ENCODE measurements at places on chromosomes 3 and 15. TPM values are rescaled to one million over a fixed set of nuclear protein-coding genes. Genes with fewer than 3 reads are reported as not detected.

The FANCD2OS gene
- total RNA-seq = not detected

The PAQR9 gene
- not detected for total RNA-seq

The CYFIP1 gene
- total RNA-seq = 23.1 TPM

The CCR8 gene
- total RNA-seq = 7.6 TPM

The EXD1 gene
- total RNA-seq = not detected

DNA sequence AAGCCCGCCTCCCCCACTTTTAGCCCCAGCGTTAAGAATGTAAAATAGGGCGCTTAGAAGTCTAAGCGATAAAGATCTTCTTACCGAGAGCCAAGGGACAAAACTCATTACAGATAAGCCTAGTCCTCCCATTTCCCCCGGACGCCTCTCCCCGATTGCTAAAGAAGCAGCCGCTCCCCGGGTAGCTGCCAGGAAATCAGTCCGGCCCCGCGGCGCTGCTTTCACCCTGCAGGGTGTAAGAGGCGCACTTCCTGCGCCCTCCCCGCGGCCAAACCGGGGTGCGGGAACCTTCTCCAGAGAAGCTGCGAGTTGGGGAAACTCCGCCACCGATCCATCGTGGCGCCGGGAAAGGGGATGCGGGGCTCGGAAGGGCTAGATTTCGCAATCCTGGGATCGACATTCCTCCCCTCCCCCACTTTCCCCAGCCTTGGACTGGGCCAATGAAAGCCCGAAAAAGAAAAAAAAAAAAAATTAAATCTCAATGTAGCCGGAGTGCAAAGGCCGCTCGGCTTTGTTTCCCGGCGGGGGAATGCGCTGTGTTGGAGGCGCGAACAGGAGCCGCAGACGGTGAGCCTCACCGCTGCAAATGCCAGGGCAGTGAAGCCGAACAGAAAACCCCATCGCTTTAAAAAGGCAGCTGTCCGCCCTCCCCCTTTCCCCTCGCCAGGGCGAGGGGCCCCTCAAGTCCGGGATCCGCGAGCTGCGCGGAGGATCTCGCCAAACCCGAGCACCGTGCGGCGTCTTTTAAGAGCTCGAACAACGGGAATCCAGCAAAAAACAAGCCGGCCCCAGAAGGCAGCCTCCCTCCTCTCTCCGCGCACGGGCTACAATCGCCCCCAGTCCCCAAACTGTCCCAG is 626 bp upstream of the PTPRG start:
- H3K27ac ChIP-seq = no peak overlapping the region
- peaks cover 12% of the 10 kb centered on the region for H3K4me1 ChIP-seq
- H3K4me3 ChIP-seq = peak overlapping the region; percentile 70
- H3K36me3 ChIP-seq = peaks cover 3% of the 10 kb centered on the region
- DNase-seq = peak; percentile 51
- H3K27me3 ChIP-seq = peaks cover 51% of the 10 kb centered on the region

DNA sequence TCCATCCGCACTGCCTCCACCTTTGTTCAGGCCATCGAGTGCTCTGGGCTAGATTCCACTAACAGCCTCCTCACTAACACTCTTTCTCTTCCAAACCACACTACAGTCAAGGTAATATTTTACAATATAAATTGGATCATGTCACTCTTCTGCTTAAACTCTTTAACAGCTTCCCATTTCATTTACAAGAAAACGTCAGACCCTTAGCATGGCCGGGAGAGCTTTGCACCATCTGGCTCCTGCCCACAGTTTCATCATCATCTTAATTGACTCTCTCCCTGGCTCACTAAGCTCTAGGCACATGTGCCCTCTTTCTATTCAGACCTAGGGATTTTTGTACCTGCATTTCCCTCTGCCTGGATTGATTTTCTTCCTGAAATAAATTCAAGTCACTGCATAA is 354.7 kb downstream of the FGF12 start:
- no peaks in the 10 kb centered on the region for H3K4me1 ChIP-seq
- no peaks in the 10 kb centered on the region for H3K36me3 ChIP-seq
- H3K4me3 ChIP-seq = no peak overlapping the region
- no peaks in the 10 kb centered on the region for H3K27me3 ChIP-seq

The CAMKV gene
- total RNA-seq = not detected

GRCh38 chr15:78570710-78571109 is 5.4 kb downstream of the CHRNA5 start:
- no peaks in the 10 kb centered on the region for H3K36me3 ChIP-seq
- no peak for DNase-seq
- peaks cover 15% of the 10 kb centered on the region for H3K4me1 ChIP-seq
- H3K27me3 ChIP-seq = peaks cover 16% of the 10 kb centered on the region
- no peak overlapping the region for H3K4me3 ChIP-seq

DNA sequence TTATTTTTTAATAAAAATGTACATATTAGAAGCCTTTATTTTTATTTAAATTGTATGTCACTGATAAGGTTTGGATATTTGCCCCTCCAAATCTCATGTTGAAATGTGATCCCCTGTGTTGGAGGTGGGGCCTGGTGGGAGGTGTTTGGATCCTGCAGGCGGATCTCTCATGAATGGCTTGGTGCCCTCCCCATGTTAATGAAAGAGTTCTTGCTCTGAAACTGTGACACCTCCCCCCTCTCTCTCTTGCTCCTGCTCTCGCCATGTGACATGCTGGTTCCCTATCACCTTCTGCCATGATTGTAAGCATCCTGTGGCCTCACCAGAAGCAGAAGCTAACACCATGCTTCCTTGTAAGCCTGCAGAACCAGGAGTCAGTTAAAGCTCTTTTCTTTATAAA is 13.0 kb downstream of the AGTR1 start:
- no peak for DNase-seq
- H3K4me3 ChIP-seq = no peak overlapping the region
- no peaks in the 10 kb centered on the region for H3K4me1 ChIP-seq
- no peaks in the 10 kb centered on the region for H3K36me3 ChIP-seq
- H3K27ac ChIP-seq = no peak overlapping the region

DNA sequence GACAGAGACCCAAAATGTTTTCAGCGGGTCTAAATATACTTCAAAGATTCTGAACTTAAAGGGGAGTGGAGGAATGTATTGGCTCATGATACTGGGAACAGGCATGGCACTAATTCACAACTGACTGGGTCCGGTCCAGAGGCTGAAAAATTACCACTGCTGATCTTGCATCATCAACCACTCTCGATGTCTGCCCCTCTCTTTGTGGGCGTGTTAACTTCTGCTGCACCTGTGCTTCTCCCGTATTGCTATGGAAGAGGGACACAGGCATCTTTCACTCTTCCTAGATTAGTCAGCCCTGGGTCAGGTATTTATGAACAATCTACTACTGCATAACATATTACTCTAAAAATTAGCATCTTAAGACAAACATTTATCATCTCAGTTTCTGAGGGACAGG is 33.2 kb downstream of the HHLA2 start:
- H3K27me3 ChIP-seq = no peaks in the 10 kb centered on the region
- peaks cover 40% of the 10 kb centered on the region for H3K36me3 ChIP-seq
- peak overlapping the region; percentile 53 for H3K27ac ChIP-seq
- DNase-seq = no peak
- no peak overlapping the region for H3K4me3 ChIP-seq

The IL17RB gene
- 60.7 TPM for total RNA-seq

The FEZF2 gene
- total RNA-seq = not detected

The B3GNT5 gene
- 0.60 TPM for total RNA-seq

- no peak overlapping the region for H3K4me3 ChIP-seq
- peaks cover 4% of the 10 kb centered on the region for H3K27me3 ChIP-seq
- H3K27ac ChIP-seq = no peak overlapping the region
- H3K4me1 ChIP-seq = no peaks in the 10 kb centered on the region
- DNase-seq = no peak
Observed at GRCh38 chr3:59510576-59510975, 460.8 kb upstream of the CFAP20DC start.

DNA sequence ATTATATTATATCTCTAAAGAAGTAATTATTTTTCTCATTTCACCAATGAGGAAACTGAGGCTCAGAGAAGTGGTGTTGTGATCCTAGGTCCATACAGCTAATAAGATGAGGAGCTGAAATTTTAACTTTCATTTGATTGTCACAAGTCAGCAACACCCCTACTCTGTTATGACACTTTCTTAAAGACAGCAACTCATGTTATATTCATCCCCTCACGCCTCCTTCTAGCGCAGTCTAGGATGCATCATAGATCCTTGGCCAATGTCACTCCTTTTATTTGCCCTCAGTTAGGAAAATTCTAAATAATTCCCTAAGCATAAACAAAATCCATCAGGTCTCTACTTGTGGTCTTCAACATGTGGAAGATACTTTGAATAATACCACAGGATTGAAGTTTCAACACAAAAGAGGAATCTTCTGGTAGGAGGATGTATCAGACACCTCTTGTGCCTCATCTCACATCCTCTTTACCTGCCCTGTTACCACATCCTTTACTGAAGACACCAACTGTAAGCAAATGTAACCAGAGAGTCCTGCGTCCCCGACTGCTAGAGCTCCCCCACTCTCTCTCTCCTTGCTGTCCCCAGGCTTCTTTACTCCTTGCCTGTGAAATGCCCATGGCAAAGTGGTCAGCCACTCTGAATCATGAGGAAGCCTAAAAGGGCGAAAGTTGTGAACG is 53.7 kb downstream of the TRIM42 start:
- no peak for DNase-seq
- H3K27me3 ChIP-seq = peaks cover 2% of the 10 kb centered on the region
- no peaks in the 10 kb centered on the region for H3K36me3 ChIP-seq
- H3K4me3 ChIP-seq = no peak overlapping the region
- no peaks in the 10 kb centered on the region for H3K4me1 ChIP-seq
- no peak overlapping the region for H3K27ac ChIP-seq

The ZKSCAN7 gene
- 0.98 TPM for total RNA-seq

GRCh38 chr3:70519026-70519425 is 206.6 kb upstream of the MDFIC2 start:
- H3K36me3 ChIP-seq = no peaks in the 10 kb centered on the region
- H3K27ac ChIP-seq = no peak overlapping the region
- no peak for DNase-seq
- H3K4me1 ChIP-seq = no peaks in the 10 kb centered on the region
- peaks cover 15% of the 10 kb centered on the region for H3K27me3 ChIP-seq
- H3K4me3 ChIP-seq = no peak overlapping the region

GRCh38 chr15:86611417-86612040 is 531.9 kb downstream of the AGBL1 start:
- H3K4me3 ChIP-seq = no peak overlapping the region
- peaks cover 9% of the 10 kb centered on the region for H3K27me3 ChIP-seq
- peak overlapping the region; percentile 71 for H3K27ac ChIP-seq
- H3K36me3 ChIP-seq = peaks cover 9% of the 10 kb centered on the region
- peak; percentile 47 for DNase-seq

GRCh38 chr3:74614107-74614967 is at the start of gene CNTN3:
Gene CNTN3, minus strand, starts transcription at chr3:74614659. Its CDS starts 93,547 bp downstream, at chr3:74521112.
- H3K27me3 ChIP-seq = peaks cover 10% of the 10 kb centered on the region
- H3K4me1 ChIP-seq = no peaks in the 10 kb centered on the region
- H3K36me3 ChIP-seq = no peaks in the 10 kb centered on the region
- no peak for DNase-seq
- no peak within 1 kb of the TSS for H3K27ac ChIP-seq

DNA sequence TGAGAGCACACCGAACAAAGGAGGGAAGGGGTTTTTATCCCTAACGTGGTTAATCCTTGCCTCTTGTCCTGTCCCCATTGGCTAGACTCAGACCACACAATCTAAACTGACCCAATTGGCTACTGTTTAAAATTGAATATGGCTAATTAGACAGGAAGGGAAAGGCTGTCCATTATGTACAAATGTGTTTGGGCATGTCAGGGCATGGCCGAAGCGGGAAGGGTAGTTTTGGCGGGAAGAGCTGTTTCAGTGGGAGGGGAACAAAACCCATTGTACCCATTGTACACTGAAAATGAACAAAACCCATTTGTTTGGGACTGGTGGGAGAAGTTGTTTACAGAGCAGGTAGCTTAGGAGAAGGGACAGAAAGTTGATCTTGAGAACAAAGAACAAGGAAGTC is 330.9 kb upstream of the POU1F1 start:
- no peaks in the 10 kb centered on the region for H3K36me3 ChIP-seq
- H3K4me1 ChIP-seq = no peaks in the 10 kb centered on the region
- no peak overlapping the region for H3K27ac ChIP-seq

GRCh38 chr15:100048736-100049135 is 293.0 kb downstream of the ADAMTS17 start:
- no peak for DNase-seq
- H3K4me1 ChIP-seq = peaks cover 4% of the 10 kb centered on the region
- H3K4me3 ChIP-seq = no peak overlapping the region
- H3K36me3 ChIP-seq = no peaks in the 10 kb centered on the region
- no peaks in the 10 kb centered on the region for H3K27me3 ChIP-seq

DNA sequence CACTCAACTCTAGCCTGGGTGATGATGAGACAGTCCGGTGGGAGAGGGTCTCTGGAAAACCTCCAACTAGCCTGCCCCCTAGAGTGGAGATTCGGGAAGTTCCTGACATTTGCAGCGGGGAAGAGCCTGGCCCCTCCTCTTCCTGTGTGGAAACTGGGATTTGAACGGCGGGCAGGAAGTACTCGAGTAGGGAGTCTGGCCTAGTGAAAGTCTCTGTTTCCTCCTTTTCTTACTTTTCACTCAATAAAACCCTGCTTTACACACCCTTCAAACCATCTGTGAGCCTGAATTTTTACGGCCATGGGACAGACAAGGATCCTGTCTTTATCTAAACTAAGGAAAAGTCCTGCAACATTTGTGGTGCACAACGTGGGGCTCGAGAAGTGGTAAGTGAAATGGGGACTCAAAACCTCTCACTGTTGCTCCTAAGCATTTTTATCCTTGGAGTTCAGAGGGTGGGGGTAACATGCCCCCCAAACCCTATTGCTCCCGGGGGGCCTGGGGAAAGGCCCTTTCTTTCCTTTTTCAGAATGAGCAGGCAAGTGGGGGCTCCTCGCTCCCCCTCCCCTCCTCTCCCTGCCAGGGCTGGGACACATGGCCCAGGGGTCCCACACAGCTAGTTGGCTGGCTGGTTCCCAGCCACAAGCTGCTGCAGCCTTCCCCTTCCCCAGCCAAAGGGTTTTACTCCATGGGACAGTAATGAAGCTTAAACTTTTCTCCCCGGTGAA is 224.7 kb upstream of the GBE1 start:
- H3K4me1 ChIP-seq = no peaks in the 10 kb centered on the region
- DNase-seq = no peak
- H3K4me3 ChIP-seq = no peak overlapping the region
- H3K36me3 ChIP-seq = no peaks in the 10 kb centered on the region
- H3K27ac ChIP-seq = no peak overlapping the region
- no peaks in the 10 kb centered on the region for H3K27me3 ChIP-seq

DNA sequence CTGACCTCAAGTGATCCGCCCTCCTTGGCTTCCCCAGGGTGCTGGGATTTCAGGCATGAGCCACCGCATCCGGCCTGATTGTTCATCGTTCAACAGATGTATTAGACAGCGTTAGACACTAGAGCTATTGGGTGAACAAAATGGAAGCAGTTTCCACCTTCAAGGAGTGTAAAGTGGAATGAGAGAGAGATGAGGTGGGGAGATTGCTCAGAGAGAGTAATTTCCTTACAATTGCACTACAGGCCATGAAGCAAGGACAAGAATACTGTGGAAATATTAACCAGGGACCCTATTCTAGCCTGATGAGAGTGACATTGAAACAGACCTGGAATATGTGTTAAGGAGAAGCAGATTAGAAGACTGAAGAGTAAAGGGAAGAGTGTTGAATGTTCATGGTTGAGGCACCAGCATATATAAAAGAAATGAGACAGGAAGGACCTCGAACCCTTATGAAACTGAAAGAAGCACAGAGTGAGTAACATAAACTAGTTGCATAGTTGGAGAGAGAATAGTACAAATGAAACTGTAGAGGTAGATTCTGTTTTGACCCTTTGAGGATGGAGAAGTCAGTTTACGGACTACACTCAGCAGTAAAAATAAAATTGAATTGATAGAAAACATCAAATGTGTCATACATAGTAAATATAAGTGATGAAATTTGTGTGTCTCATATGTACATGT is 7.2 kb downstream of the RTF1 start:
- peaks cover 41% of the 10 kb centered on the region for H3K4me1 ChIP-seq
- H3K27ac ChIP-seq = peak overlapping the region; percentile 87

Data from activated CD4-positive, alpha-beta memory T cell treated with anti-CD3 and anti-CD28 coated beads, Interleukin-2, amount 10 ng/mL, durations not matched to agents 7 days and 5 days (primary cell).